ENCODE measurements at places on chromosomes 2 and 18.

DNA sequence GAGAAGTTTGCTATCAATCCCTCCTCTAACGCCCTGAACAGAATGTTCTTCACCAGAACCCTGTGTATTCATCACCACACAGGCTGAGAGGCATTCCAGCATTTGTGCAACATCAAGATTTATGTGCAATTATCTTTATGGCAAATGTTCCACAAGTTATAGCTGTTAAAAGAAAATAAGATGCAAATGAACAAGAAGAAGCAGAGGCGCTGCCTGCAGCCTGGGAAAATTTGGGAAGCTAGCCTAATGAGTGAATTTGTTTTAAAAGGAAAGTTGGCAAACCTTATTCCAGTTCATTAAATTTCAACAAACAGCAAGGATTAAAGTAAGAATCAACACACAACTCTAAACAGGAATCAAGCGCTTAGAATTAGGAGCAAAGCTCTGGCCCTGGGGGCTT lies 5.3 kb downstream of the TPO start:
- DNase-seq, result no peak

GRCh38 chr2:206937555-206937954 lies 1.8 kb upstream of the CPO start:
- no peak for DNase-seq

- DNase-seq, result no peak
These were observed 216.7 kb downstream of the DOK6 start for GRCh38 chr18:69617408-69617807.

- no peak for DNase-seq
These were observed 729.1 kb downstream of the BCL11A start for GRCh38 chr2:59824314-59824713.

GRCh38 chr2:229520691-229521096 lies 193.7 kb downstream of the DNER start:
- no peak for DNase-seq

GRCh38 chr2:40287195-40287594 lies 164.7 kb downstream of the SLC8A1 start:
- no peak for DNase-seq

GRCh38 chr2:215401896-215402379 lies 33.9 kb downstream of the FN1 start:
- no peak for DNase-seq

DNA sequence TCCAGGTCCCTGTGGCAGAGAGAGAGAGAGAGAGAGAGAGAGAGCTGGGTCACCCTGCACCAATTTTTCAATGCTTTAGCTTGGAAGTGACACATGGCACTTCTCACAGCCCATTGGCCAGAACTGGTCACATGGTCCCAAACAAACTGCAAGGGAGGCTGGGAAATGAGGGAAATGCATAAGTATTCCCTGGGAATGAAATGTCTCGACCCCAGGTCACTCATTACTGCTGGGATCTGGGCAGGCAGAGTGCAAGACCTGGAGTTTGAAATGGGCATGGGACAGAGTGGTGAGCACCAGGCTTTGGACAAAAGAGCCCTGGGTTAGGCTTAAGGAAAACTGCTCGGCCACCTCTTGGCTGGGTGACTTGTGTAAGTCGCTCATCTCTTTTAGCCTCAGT lies 37.0 kb downstream of the SMAD7 start:
- no peak for DNase-seq

DNA sequence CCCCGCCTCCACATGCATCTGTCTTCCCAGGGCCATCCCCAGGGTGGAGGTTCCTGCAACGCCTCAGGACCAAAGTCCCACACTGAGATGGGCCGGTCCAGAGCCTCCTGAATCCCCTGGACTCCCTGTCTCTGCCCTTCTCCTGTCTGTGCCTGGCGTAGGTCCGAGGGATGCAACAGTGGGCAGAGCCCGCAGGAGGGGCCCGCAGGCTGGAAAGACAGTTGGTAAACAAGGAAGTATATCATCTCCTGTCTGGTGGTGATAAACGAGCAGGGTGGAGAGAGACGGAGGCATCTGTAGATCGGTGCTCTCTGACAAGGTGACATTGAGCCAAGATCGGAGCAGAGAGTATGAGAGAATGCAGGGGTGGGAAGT lies 72.6 kb upstream of the RAB6C start:
- no peak for DNase-seq

GRCh38 chr2:29213888-29214291 lies 98.7 kb downstream of the CLIP4 start:
- DNase-seq, result no peak

GRCh38 chr2:41930807-41931566 lies 116.8 kb upstream of the PKDCC start:
- no peak for DNase-seq

- no peak for DNase-seq
These were observed 184.9 kb downstream of the RTP5 start for GRCh38 chr2:242054406-242054805.

GRCh38 chr2:152415231-152415642 lies 80.3 kb downstream of the FMNL2 start:
- DNase-seq, result peak; percentile 2

GRCh38 chr18:49743117-49743567 lies 70.2 kb downstream of the ACAA2 start:
- DNase-seq, result no peak

DNA sequence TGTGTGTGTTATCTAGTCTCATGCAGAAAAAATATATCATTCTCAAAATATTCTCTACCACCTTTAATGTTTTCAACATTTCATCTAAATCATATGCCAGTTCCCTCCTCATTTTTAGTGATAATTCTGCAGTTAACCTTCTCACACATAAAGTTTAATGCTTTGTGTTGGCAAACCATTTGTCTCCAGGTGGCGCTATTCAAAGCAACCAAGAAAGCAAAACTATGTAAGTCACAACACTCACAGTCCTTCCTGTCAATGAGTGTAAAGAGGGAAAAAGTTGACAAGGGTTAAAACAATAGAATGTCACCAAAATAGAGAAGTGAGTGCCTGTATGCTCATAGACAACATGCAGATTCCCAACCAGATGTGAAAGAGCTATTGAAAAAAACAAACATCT lies 961.6 kb upstream of the LRRTM1 start:
- no peak for DNase-seq

DNA sequence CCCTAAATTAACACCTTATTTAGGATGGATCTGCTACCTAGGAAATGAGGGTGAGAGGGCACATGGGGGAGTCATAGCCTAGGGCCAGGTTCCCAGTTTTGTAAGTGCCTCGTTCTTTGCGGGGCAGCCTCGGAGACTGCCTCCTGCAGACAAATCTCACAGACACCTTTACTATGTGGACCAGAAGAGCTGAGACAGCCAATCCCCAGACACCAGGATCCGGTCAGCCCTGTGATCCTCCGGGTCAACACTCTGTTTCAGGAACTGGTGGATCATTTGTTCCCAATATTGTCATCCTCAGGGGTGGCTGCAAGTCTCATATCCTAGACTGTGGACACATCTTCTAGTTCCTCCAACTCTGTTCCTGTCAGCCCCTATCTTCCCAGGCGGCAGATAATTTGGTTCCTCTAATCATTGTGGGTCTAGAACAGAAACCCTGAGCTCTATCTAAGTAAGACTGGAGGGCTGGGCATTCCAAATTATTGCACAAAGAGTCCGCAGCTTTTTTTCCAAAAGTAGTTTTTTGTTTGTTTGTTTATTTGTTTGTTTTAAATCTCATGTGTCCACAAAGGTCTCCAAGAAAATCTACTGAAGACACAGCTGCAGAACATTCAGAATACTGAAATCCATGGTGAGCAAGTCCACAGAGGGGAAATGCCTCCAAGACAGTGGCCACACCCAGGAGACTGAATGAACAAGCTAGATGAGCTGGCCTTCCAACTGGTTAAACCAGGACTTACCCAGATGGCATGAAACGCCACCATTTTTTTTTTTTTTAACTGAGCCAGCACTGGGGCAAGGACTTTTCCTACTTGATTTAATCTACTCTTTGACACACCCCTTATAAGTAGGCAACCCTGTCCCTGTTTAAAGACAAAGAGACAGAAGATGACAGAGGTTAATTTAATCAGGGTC lies 6.2 kb upstream of the GDF7 start:
- no peak for DNase-seq

- DNase-seq, result no peak
These were observed 105.9 kb upstream of the SNTG2 start for GRCh38 chr2:844715-845114.

DNA sequence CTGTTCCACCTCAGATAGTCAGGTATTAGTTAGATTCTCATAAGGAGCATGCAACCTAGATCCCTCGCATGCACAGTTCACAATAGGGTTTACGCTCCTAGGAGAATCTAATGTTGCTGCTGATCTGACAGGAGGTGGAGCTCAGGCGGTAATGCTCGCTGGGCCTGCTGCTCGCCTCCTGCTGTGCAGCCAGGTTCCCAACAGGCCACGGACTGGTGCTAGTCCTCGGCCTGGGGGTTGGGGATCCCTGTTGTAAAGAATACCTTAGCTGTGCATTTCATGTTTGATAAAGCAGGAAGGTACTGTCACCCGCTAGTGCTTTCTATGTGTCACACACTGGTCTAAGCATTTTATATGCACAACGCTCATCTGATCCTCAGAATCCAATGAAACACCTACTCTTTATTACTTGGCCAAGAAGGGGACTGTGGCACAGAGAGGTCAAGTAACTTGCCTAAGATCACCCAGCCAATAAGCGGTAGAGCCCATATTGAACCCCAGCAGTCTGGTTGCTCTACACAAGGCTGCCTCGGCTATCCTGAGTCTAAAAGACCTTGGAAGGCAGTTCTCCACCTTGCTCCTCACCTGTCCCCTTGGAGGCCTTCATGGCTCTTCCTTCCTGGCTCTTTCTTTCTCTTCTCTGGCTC lies 35.8 kb downstream of the SLC4A3 start:
- no peak for DNase-seq

GRCh38 chr2:65064728-65065552 lies 8.7 kb downstream of the CEP68 start:
- DNase-seq, result peak; percentile 17

DNA sequence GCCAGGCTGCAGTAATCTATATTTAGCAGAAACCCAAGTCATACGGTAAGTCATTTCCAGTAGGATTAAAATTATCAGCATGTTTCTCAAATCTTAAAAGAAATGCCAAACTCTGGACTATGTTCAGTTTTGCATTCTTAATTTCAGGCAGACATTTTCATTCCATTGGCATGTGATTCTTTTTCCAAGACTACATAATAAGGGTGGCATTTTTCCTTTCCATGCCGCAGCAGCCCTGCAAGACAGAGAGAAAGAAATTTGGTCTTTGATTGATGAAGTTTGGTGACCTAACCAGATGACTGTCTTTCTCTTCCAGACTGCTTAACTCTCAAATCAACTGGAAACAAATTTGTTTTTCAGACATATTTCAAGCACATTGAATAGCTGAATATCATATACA lies 118.1 kb downstream of the FHOD3 start:
- DNase-seq, result no peak

GRCh38 chr2:39874236-39874635 lies 95.2 kb upstream of the THUMPD2 start:
- no peak for DNase-seq

- DNase-seq, result no peak
These were observed 577.9 kb upstream of the GCFC2 start for GRCh38 chr2:76288598-76288997.

DNA sequence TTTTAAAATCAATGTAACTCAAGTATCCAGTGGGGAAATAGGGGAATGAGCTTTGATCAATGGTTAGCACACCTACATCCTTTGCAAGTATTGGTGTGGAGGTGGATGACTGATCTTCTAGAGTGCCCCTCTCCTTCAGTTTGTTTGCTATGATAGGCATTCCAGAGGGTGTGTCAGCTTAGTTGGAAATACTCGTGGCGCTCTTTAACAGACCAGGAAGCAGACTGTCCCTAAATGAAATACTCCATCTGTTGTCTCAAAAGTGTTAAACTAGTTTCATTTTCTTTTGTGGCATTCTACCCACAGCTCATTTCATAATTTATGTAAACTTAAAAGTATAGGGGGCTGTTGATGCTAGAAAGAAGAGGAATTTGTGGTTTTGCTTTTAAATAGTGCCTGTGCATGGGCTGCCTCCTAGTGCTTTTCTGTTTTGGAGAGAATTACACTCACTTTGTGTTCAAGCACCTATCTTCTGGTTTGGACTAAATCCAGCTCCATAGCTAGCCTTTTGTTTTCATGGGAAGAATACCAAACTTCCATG lies 66.2 kb downstream of the STAT1 start:
- DNase-seq, result no peak

DNA sequence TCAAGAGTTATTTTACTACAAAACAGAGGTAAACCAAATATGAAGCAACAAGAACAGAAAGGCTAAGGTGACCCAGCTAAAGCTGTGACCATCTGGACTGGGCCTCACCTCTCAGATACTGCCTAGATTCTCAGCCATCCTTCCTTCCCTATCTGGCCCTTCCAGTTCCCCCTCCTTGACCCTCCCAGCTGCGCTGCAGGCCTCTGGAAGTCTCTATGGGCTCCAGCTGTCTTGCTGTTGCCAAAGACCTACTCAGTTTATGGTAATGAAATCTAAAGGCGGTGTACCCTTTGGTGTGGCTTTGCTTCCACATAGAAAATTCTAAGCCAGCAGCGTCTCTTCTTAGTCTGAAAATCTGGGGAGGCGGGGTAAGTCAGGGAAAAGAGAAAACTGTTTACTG lies 55.7 kb downstream of the ARHGEF33 start:
- DNase-seq, result no peak

GRCh38 chr2:171652416-171652785 lies 34.9 kb upstream of the DYNC1I2 start:
- DNase-seq, result no peak

- peak; percentile 49 for DNase-seq
These were observed 30.6 kb upstream of the TMBIM1 start for GRCh38 chr2:218322768-218323525.

Measured in stimulated activated CD4-positive, alpha-beta T cell treated with anti-CD3 and anti-CD28 coated beads, Interleukin-4, amount 100 ng/mL, for 1 hour (primary cell).